ENCODE measurements at places on chromosomes 11 and 22. TPM values are rescaled to one million over a fixed set of nuclear protein-coding genes. Genes with fewer than 3 reads are reported as not detected.
A peak's percentile ranks its signal among the peaks of the same experiment; 100 is the strongest.

DNA sequence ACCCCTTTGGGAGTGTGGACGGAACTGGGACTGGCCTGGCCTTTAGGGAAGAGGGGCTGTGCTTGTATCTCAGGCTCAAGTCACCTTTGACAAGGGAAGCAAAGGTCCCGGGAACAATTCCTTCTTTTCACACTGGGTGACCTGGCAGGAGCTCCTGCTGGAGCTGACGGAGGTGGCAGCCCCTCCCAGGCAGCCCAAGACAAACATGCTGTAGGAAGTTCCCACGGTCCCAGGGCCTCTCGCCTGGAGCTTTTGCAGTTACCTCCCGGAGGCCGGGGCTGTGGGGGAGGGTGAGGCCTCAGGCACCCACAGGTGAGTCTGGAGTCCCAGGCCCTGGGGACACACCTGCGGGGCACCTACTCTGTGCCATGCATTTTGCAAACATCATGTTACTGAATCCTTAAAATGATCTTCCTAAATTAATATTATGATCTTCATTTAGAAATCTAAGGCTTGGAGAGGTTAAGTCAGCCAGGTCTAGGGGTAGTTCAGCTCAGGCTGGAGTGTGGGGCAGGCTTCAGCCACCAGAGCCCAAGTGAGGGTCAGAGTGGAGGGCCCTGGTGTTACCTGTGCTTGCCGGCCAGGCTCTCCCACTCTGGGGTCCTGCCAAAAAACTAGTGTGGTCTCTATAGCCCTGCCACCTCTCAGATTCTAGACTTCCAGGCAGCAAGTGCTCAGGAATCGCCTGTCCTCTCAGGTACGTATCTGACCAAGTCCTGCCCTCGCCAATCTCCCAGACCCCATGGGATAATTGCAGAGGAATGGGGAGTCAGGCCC is 15.7 kb upstream of the MYEOV start:
- DNase-seq = no peak

DNA sequence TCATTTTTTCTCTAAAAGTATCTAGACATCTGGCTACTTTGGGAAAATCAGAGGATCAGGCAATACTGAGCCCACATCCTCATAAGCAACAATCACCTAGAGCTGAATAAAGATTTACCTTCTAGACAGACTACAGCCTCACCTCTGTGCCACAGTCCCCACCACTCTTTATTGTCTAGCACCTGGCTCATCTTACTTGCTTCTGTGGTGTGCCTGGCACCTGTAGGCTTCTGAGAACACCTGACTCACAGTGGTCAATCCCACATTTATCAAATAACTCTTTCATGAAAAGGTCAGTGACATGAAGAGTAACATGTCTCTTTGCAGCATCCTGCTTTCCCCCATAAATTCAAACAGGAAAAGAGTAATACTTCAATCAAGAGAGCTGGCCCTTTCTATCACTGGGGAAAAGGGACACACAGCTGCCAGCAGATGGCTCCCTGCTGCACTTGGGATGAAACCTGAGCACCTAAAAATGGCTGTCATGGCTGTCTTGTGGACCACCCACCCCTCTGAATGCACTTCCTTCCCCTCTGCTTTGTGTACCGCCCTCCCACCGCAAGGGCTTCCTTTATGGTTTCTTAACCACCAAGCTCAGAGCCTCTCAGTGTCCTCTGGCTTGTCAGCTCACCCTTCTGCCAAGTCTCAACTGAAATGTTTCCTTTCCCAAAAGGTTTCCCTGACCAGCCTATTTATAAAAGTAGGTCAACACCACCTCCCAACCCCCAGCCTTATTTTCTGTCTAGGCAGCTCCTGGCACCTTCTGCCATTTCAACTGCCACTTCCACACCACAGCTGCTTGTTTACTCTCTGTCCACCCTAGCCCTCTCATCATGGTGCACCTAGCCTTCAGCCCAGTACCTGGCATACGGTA is 9.3 kb downstream of the TFIP11 start:
- DNase-seq = peak; percentile 84

DNA sequence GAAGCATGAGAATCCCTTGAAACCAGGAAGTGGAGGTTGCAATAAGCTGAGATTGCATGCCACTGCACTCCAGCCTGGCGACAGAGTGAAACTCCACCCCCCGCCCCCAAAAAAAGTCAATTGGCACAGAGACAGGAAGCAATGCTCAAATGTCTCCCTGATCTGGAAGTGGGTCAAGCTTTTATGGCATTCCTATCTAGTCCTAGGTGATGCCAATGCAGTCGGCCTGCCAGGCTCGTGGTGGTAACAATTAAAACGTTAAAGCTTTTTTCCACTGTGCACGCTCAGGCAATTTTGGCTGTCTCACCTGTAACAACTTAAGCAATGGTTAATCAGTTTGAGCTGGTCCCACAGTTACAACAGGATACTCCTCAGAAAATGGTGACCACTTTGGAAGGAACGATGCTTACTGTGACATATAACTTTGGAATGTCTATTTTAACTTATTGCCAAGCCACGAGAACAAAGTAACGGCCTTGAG is 18.9 kb upstream of the PISD start:
- DNase-seq = no peak

DNA sequence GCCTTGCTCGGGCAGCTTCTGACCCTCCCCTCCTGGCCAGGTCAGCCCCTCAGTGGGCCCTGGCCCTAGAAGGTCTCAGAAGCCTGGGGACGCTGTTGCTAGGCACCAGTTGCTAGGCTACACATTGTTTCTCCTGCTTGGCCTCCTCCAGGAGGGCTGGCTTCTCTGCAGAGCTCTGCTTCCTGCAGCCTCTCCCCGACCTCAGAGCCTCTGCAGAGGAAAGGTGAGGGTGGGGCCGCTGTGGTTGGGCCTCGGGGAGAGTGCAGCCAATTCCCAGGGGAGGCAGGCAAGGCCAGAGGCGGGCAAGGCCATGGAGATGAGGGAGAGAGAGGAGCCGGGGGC is 27.6 kb upstream of the LRRC10B start:
- peak; percentile 11 for DNase-seq

DNA sequence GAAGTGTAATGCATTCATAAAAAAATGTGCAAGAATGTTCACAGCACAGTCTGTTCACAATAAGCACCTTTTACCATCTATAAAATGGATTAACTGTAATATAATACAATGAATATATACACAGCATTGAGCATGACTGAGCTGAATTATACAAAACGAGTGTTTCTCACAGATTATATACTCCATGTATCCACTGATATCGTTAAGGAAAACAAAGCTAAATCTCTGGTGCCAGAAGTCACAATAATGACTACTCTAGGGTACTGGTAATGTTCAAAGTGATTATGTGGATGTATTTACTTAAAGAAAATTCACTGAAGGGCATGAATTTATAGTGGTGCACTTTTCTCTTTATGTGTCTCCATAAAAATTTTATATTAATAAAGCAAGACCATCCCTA is 33.2 kb downstream of the ACAT1 start:
- no peak for DNase-seq

EWSR1 gene
- 329 TPM for total RNA-seq

PDHX gene
- 27.7 TPM for total RNA-seq

CFL1 gene
- 1,707 TPM for total RNA-seq

OR6T1 gene
- not detected for total RNA-seq

C11orf52 gene
- total RNA-seq = not detected
